Renal cortical epithelial cell (primary cell): ENCODE measurements at places on chromosomes 2 and 18. TPM values are rescaled to one million over a fixed set of nuclear protein-coding genes. Genes with fewer than 3 reads are reported as not detected.

The LHCGR gene
- total RNA-seq, result not detected in 2 replicates

The ASXL3 gene
- 0.05 and 0.87 TPM in 2 replicates for total RNA-seq

The SLC19A3 gene
- total RNA-seq, result 0.35 and 4.0 TPM in 2 replicates

The MOCOS gene
- total RNA-seq, result 12.0 and 14.6 TPM in 2 replicates

The PGAP1 gene
- 2.3 and 11.0 TPM in 2 replicates for total RNA-seq

The UGT1A5 gene
- total RNA-seq, result 0.35 and 3.8 TPM in 2 replicates
